Activated CD8-positive, alpha-beta T cell treated with anti-CD3 and anti-CD28 coated beads for 36 hours (primary cell): ENCODE measurements at places on chromosomes 5 and 9.
A peak's percentile ranks its signal among the peaks of the same experiment; 100 is the strongest.

- DNase-seq = no peak
These were observed 38.2 kb downstream of the COL5A1 start for GRCh38 chr9:134679616-134680392.

- DNase-seq = no peak
These were observed 416.0 kb downstream of the SH3GL2 start for GRCh38 chr9:17994695-17995425.

GRCh38 chr5:39266442-39266841 is 47.1 kb upstream of the FYB1 start:
- DNase-seq = no peak

- DNase-seq = no peak
These were observed 141.1 kb upstream of the DAP start for GRCh38 chr5:10902145-10902544.

DNA sequence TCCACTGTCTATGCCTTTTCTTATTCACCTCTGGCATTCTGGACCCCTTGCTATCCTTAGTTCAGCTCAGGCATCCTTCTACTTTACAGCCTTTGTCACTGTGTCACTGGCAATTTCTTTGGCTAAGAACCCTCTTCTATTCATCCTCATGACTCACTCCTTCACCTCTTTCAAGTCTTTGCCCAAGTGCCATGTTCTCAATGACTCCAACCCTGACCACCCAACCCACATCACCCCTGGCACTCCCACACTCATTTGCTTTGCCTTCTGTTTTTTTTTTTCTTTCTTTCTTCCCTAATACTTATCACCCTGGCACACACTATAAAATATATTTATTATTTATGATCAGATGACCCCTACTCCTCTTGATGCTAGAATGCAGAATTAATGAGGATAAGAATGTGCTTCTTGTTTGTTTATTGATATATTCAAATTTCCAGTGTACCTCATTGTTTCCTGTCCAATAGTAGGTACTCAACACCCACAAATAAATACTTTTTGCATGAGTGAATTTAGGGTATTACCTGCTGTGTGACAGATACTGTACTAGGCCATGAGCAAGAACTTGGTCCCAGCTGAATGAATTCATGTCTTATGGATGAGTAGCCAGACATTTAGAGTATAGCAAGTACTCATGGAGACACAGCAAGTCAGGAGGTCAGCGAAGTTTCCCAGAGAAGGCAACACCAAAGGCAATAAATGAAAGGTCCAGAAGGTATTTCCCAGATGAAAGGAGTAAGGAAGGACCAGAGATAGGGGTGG is 236.1 kb downstream of the PAPPA start:
- DNase-seq = no peak

DNA sequence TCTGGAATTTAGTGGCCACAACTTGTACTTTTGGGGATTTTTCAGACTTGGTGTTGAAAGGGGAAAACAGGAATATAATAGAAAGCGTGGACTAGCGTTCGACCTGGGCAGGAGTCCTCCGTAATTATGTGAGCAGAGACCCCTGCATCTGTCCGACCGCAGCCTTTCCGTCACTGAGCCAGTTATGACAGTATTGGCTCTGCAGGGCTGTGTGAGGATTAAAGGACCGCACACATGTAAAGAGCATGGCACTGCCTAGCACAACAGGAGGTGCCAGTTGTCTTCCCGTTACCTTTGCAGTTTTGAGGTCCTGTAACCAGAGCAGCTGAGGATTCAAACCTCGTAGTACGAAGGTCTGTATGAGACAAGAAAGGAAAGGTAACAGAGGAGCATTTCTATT is 1.2 kb downstream of the B4GALT7 start:
- no peak for DNase-seq

GRCh38 chr9:117266855-117267497 is 147.9 kb downstream of the ASTN2 start:
- no peak for DNase-seq

DNA sequence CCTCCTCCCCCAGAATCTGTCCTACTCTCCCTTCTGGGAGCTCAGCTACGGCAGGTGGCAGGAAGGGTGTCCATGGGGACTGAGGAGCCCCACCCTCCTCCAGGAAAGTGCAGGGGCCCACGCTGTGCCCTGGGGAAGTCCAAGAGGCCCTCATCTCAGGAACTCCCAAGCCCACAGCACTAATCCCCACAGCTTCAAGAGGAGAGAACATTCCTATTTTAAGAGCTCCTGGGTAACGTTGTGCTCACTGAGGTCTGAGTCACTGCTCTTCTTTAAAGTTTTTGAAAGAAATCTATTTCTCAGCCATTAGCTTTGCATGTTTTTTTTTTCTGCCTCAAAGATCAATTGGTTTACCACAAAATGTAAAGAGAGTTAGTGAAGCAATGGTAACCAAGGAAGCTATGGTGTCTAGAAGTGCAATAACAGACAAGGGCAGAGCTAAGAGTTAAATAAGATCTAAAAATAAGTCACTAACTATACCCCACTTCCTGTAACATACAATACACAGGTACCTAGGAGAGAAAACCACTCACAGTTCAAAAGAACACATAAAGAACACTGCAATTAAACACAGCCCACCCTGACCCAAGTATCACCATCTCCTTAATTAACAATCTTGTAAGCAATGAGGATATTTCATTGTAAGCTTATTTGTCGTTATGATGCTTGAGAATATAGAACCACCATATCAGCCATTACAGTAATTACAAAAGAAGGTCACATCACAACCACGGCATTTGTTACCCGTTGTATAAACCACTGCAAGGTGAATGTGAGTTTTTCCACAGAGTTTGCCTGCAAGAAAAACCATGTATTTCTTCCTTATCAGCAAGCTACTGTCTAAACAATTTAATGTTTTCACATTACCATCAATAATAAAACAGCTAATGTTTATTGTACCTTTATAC is 382.3 kb upstream of the SLC30A5 start:
- no peak for DNase-seq

- no peak for DNase-seq
These were observed 174.7 kb downstream of the PPP2R2B start for GRCh38 chr5:146703899-146704298.

DNA sequence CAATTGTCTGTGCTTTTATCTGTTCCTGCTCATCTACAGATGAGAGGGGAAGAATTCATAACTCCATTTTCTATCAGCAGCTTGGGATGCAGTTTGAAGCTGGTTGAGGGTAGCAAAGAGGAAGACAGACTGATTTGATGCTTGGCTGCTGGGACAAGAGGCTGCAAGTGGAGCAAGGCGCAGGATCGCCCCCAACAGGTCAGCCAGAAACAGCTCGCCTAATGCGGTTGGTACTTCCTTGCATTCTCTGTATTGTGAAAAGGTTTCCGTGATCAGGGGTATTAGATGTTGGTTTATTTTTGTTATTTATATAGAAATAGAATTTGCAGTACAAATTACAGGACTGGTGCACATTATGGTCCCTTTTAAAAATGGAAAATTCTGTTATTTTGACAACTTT is 40.6 kb downstream of the ZNF883 start:
- DNase-seq = peak; percentile 18

GRCh38 chr9:27586304-27586703 is 13.0 kb upstream of the C9orf72 start:
- DNase-seq = no peak

- no peak for DNase-seq
These were observed 37.9 kb downstream of the TNFAIP8 start for GRCh38 chr5:119393746-119394145.

DNA sequence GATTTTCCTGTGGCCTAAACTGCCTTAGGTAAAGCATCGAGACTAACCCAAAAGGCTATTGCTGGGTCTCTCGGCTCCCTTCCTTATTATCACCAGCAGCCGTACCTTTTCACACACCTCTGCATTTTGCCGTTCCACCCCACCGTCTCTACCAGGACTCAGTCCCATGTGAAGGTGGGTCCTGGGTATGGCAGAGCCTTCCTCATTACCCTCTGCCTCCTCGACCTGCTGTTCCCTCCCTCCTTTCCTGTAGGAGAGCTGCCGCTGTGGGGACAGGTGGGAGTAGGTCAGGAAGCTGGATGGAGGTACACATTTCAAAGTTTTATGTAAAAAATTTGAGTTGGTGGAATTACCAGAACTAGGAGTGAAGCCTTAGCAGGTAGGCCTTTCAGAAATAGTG is 1.8 kb downstream of the CCL28 start:
- no peak for DNase-seq

DNA sequence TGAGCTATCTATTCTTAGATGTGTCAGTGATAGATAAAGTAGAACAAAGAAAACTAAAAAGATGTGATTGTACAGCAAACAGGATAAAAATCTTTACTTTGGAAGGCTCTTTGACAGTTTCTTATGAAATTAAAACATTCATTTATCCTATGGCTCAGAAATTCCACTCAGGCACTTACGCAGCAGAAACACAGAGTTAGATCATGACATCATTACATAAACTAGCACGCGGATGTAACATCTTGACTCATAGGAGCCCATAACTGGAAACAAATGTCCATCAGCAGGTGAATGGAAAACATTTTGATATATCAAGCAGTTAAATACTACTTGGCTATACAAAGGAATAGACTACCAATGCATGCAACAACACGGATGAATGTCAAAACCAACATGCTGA is 45.3 kb downstream of the ICE1 start:
- no peak for DNase-seq

- no peak for DNase-seq
These were observed 1890.7 kb upstream of the NUDT12 start for GRCh38 chr5:105453216-105453807.

- DNase-seq = no peak
These were observed 128.4 kb downstream of the DNAH5 start for GRCh38 chr5:13816126-13816525.

DNA sequence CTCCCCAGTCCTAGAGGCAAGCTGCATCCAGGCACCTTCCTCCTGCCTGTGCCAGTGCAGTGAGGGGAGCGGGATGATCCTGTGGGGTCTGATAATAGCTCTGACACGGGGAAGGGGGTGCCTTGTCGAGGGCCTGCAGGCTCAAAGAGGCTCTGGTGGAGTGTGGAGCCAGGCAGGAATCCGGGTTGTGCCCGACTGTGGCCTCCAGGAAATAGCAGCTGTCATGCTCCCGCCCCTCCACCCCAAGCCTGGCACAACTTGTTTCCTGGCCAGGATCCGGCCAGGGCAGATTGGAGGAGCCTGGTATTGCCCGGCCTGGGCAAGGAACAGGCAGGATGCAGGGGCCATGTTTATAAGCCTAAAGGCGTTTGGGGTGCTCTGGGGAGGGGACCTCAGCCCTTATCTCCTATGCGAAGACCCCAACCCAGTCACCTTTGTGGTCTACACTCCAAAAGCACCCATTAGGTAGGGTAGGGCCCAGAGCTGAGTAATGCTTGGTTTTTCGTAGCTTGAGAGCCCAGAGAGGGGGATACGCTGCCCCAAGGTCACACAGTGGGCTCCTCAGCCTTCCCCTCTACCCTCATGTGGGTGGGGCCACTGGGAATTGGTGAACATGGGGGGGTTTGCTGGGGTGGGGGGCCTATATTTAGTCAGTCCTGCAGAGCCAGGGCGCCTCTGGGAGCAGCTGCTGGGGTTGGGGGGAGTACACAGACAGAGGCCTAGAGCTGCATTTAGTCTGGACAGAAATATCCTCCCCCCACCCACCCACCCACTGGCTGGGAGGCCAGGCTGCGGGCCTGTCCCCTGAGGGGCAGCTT is 12.2 kb downstream of the CXXC5 start:
- DNase-seq = no peak

- DNase-seq = no peak
These were observed 244.5 kb upstream of the VLDLR start for GRCh38 chr9:2377117-2377516.

DNA sequence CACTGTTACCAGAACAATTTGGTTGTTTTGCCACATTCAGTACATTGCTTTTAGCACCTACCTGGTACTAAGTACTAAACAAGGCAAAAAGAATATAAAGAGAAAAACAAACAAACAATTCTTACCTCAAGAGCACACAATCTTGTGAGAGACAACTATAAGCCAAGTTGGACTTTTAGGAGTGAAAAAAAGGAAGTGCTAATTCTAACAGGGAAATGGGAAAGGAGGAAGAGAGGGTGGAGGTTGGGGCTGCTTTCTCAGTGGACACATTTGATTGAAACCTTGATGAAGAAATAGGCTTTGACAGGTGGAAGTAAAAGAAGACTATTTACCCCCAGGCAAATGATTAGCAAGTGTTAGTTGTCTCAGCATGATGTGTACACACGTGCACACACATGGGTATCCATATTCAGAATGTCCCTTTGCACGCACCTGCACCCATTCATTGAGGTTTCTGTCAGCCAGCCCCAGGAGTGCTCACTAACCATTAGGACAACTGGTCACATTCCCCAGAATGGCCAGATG is 302.6 kb downstream of the ACTL7B start:
- DNase-seq = no peak

DNA sequence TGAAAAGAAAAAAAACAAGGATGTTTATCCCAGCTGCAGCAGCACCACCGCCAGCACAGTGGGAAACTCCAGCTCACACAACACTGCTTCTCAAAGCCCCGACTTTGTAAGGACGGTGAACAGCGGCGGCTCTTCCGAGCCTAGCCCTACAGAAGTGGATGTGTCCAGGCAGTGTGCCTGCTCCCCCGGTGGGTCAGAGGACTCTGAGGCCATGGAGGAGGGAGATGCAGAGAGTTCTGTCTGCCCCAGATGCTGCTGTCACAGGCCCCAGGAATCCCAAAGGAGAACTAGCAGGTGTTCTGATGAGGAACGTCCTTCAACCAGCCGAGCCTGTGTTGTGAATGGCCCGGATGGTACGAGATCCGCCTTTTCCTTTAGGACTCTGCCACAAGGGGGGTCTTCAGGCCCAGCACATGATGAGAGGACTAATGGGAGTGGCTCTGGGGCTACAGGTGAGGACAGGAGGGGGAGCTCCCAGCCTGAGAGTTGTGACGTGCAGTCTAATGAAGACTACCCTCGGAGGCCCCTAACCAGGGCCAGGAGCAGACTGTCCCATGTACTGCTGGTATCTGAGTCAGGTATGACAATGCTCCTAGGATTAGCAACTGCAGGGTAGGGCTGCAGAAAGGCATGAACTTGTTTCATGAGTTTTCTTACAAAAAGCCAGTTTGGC is 43.7 kb downstream of the FBXO38 start:
- DNase-seq = no peak

DNA sequence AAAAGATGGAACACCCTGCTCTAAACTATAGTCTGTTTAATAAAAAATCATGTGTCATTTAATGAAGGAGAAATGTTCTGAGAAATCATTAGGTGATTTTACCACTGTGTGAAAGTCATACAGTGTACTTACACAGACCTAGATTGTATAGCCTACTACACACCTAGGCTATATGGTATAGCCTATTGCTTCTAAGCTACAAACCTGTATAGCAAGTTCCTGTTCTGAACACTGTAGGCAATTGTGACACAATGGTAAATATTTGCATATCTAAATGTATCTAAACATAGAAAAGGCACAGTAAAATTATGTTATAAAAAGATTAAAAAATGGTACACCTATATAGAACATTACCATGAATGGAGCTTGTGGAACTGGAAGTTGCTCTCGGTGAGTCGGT is 40.6 kb downstream of the EFNA5 start:
- DNase-seq = no peak
